ENCODE measurements at places on chromosomes 16 and 17.
A peak's percentile ranks its signal among the peaks of the same experiment; 100 is the strongest.

DNA sequence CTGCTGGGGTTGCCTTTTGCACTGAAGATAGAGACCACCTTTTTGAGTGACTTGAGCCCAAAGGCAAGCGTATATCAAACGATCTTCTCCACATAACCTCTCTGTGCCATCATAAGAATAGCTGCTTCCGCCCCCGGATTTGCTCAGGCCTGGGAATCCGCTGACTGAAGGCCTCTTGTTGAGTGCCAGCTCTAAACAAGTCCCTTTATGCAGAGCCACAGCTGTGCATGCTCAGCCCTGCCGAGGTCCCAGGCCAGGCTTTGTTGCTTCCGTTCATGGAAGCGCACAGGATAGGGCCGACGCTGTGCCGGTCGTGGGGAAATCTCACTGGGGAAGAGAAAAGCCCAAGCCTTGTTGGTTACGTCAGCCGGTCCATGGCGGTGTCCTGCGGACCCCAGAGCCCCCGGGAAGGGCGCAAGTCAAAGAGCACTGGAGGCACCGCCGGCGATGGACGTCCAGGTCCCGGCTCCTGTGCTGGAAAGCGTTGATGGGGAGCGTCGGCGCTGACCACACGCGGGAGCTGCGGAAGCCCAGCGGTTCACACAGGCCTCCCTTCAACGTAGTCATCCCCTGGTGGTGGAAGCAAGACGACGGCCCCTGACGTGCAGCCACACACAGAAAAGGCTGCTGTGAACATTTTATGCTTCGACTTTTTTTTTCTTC, 23.5 kb upstream of the RPL13 start:
- DNase-seq: no peak

DNA sequence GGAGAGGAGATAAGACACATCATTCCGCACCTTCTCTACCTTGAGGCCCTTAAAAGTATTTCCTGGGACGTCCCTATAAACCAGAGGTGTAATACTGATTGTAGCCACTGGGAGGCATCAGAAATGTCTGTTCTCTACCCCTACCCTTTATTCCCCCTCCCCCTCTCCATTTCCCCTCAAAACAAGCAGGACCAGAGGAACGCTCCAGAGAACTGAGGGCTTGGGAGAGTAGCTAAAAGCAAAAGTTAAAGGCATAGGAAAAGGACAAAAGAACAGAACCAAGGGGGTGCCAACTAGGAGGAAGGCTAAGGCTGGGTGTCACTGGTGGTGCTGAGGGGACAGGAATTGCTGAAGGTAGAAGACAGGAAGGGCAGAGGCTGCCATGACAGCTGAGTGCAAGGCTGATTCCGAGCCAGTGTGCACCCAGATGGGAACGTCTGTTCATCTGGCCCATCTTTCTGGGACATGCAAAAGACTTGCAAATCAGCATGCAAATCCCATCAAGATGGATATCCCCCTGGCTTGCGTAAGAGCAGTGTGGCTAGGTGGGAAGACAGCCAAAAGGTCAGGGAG, 6.7 kb downstream of the CAMTA2 start:
- no peak for DNase-seq

DNA sequence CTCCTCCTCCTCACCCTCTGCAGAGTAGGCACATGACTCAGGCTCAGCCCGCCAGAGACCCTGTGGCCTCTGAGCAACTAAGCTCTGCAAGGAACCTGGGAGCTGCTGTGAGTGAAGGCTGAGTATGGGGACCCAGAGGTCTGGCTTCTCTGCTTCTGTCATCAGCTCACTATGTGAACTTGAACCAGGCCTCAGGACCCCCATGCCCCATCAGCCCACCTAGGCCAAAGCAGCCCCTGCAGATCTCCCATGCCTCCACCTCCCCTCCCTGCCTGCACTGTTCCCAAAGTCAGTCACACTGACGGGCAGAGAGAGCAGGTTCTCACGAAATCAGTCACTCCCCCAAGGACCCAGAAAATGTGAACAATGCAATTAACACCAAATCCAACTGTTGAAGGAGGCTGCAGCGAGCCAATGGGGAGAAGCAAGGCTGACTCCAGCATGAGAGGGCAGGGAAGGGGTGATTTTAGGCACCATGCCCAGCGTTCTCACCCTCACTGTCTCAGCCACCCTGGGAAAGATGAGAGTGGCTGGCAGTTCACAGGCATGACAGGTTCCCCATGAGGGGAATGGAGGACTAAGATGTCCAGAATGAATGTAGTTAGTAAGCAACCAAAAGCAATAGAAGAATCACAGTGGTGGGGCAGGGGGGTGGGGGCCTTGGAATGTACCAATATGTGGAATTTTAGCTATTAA, 60.6 kb downstream of the BEAN1 start:
- no peak for DNase-seq

- peak; percentile 63 for DNase-seq
These were observed 3.5 kb upstream of the RPL13 start for GRCh38 chr16:89556750-89557689.

DNA sequence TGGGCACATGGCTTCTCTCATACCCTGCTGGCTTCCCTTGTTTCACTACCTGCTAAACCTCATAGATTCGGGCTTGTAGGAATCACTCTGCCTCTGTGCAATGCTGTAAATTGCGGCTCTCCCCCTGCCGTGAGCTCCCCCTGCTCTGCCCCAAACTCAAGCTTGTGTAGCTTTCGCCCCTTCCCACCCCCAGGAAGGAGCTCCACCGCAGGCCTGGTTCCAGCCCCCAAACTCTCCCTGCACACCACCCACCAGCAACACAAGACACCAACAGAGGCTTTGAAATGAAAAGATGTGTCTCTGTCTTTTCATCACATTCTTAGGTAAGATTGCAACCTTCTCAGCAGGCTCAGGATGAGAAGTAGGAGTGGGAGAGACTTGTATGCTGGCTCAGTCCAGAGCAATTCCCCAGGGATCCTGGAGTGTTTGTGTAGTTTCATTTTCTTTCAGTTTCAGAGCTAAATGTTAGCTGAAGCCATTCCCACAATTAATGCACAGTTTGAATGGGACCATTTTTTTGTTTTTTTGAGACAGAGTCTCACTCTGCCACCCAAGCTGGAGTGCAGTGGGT, 14.2 kb downstream of the CX3CL1 start:
- no peak for DNase-seq

GRCh38 chr16:2048116-2048543, 345 bp downstream of the TSC2 start:
- DNase-seq: no peak
